ENCODE measurements at places on chromosomes 7 and 10. TPM values are rescaled to one million over a fixed set of nuclear protein-coding genes. Genes with fewer than 3 reads are reported as not detected.

- H3K27me3 ChIP-seq, result no peaks in the 10 kb centered on the region
- H3K27ac ChIP-seq, result no peak overlapping the region
- no peak for DNase-seq
These were observed 421.5 kb downstream of the GPAM start for GRCh38 chr10:111762114-111762513.

TMEM225B gene
- total RNA-seq, result 0.54 TPM

DNA sequence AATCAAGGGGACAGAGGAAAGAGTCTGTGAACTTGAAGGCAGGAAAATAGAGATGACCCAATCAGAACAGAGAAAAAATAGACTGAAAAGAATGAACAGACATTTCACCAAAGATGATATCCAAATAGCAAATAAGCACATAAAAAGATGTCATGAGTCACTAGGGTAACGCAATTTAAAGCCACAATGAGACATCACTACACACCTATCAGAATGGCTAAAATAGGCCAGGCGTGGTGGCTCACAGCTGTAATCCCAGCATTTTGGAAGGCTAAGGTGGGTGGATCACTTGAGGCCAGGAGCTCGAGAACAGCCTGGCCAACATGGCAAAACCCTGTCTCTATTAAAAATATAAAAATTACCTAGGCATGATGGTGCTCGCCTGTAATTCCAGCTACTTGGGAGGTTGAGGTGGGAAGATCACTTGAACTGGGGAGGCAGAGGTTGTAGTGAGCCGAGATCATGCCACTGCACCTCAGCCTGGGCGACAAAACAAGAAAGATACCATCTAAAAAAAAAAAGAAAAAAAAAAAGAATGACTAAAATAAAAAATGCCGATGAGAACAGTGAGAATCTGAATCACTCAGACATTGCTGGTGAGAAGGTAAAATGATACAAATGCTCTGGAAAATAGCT lies 100.9 kb downstream of the LHPP start:
- H3K27ac ChIP-seq, result no peak overlapping the region
- H3K4me3 ChIP-seq, result no peak overlapping the region
- no peaks in the 10 kb centered on the region for H3K4me1 ChIP-seq
- no peaks in the 10 kb centered on the region for H3K36me3 ChIP-seq
- peaks cover 14% of the 10 kb centered on the region for H3K27me3 ChIP-seq
- DNase-seq, result no peak

DNA sequence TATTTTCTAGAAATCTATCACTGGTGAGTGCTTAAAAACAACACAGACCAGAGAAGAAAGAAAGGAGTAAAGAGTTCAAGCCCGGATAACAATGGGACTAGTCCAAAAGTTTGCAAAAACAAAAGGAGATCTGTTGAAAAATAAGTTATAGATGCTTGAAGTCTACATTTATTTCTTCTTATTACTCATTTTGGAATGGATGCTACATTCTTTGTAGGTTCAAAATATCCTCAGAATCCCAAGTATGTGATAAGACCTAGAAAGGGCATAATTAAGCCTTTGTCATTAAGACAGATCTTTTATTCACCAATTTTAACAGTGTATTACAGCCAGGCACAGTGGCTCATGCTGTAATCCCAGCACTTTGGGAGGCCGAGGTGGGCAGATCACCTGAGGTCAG lies 42.7 kb upstream of the ITGB8 start:
- no peak overlapping the region for H3K27ac ChIP-seq
- H3K4me3 ChIP-seq, result no peak overlapping the region
- no peak for DNase-seq
- H3K27me3 ChIP-seq, result no peaks in the 10 kb centered on the region

DNA sequence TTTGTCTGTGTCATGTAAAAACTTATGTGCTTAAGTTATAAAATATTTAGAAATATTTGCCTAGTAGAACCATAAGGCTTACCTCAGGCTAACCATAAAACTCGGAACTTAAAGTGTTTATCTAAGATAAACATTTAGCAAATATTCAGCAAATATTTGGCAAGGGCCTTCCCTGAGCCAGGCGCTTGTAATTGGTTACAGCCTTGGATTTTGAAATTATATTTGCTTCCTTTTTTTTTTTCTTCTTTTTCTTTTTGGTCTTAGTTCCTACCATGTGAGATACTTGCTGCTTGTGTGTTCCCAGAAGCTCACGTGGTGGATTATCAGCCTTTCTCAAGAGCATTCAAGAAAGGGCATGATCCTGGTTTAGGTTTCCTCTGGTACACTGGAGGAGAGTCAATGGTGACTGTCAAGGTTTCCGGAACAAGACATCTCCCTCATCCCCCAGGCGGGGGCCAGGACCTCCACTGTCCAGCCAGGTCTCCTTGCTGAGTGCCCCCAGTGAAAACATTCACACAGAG lies 5.2 kb upstream of the BRI3 start:
- peak; percentile 67 for DNase-seq
- H3K27me3 ChIP-seq, result no peaks in the 10 kb centered on the region
- H3K4me3 ChIP-seq, result no peak overlapping the region
- peaks cover 8% of the 10 kb centered on the region for H3K4me1 ChIP-seq
- peak overlapping the region; percentile 53 for H3K27ac ChIP-seq

SORCS3 gene
- not detected for total RNA-seq

AS3MT gene
- 7.5 TPM for total RNA-seq

- peaks cover 21% of the 10 kb centered on the region for H3K27me3 ChIP-seq
- peak; percentile 47 for DNase-seq
- no peak overlapping the region for H3K4me3 ChIP-seq
- no peaks in the 10 kb centered on the region for H3K36me3 ChIP-seq
- H3K27ac ChIP-seq, result no peak overlapping the region
- H3K4me1 ChIP-seq, result peaks cover 6% of the 10 kb centered on the region
These were observed 58.5 kb downstream of the LGI1 start for GRCh38 chr10:93816123-93816747.

- peak; percentile 39 for DNase-seq
- no peaks in the 10 kb centered on the region for H3K36me3 ChIP-seq
- no peak overlapping the region for H3K4me3 ChIP-seq
- no peaks in the 10 kb centered on the region for H3K27me3 ChIP-seq
These were observed 10.7 kb downstream of the CCDC6 start for GRCh38 chr10:59895629-59896116.

ARHGAP12 gene
- 42.2 TPM for total RNA-seq

LRWD1 gene
- 20.3 TPM for total RNA-seq

DNA sequence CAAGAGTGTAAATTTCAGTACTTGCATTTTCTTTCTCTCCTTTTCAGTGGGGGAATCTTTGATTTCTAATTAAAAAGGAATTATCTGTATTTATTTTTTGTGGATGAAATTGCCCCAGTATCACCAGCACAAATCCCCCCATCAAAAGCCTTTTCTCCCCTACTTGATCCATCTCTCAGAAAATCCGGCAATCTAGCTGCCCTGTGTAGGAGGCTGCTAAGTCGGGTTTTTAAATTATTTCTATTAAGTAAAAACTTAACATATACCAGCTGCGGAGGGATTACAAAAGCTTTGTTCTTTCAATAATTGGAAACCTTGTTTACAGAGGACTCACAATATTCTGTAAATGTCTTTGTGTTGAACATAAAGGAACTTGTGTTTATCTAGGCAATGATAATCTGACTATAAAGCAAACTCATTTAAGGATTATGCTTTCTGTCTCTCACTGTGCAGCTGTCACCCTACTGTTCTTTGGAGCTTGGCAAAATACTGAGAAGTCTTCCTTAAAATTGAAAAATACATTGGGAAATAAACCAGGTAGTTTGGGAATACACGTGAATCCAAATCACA lies 177.4 kb upstream of the PRR15 start:
- no peak overlapping the region for H3K27ac ChIP-seq
- no peaks in the 10 kb centered on the region for H3K36me3 ChIP-seq
- no peaks in the 10 kb centered on the region for H3K4me1 ChIP-seq

ZCWPW1 gene
- total RNA-seq, result 0.56 TPM

GSAP gene
- 1.9 TPM for total RNA-seq

DNA sequence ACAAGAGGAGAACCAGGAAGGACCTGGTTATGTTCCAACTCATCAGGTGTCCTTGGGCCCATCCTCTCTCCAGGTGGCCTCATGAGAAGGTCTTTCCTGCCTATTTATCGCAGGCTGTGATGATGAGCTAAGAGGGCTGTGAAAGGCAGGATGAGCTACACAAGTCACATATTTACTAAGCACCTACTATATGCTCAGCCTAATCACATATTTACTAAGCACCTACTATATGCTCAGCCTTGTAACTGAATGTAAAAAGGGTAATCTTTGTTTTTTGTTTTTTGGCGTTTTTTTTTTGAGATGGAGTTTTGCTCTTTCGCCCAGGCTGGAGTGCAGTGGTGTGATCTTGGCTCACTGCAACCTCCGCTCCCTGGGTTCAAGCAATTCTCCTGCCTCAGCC lies 44.2 kb upstream of the NPFFR1 start:
- no peak overlapping the region for H3K27ac ChIP-seq
- H3K4me3 ChIP-seq, result no peak overlapping the region
- peaks cover 9% of the 10 kb centered on the region for H3K4me1 ChIP-seq
- H3K27me3 ChIP-seq, result no peaks in the 10 kb centered on the region

ZNF727 gene
- not detected for total RNA-seq

DNA sequence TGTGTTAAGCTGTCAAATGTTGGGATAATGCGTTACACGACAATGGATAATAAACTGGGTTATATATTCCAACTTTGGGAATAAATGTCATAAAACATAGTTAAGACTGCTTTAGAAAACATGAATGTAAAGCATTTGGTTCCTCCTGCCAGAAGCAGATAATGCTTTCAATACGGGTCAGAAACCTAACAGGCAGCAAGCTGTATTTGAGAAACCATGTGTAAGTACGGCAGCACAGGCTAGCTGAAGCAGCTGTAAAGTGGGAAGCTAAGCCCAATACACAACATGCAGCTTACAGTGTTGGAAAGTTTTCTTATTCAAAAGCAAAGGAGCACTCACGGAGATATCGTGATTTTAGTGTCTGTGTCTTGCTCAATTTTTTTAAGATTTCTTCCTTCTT lies 46.5 kb downstream of the MALSU1 start:
- H3K36me3 ChIP-seq, result peaks cover 17% of the 10 kb centered on the region
- H3K4me3 ChIP-seq, result no peak overlapping the region
- H3K27me3 ChIP-seq, result no peaks in the 10 kb centered on the region
- H3K4me1 ChIP-seq, result peaks cover 29% of the 10 kb centered on the region
- H3K27ac ChIP-seq, result no peak overlapping the region
- no peak for DNase-seq

GRCh38 chr7:1894906-1895663 lies 225.0 kb downstream of the ELFN1 start:
- H3K27me3 ChIP-seq, result no peaks in the 10 kb centered on the region
- no peak overlapping the region for H3K4me3 ChIP-seq
- H3K4me1 ChIP-seq, result peaks cover 10% of the 10 kb centered on the region
- no peak for DNase-seq
- peaks cover 7% of the 10 kb centered on the region for H3K36me3 ChIP-seq

DNA sequence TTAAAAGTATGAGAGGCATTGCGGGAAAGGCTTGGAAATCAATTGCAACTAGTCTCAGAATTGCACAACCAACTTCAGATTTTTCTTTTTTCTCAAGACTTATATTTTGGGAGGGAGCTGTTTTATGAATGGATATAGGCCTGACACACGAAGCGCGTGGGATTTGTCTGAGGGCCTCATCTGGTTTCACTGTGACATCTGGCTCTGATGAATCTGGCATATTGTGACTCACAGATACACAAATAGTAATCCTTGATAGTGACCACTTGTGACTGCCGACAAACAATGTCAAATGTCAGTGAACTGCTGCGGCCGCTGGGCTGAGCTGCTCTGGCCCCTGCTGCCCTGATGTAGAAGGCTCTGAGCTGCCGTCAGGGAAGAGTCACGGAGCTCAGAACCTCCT lies 655.1 kb downstream of the INHBA start:
- no peak overlapping the region for H3K27ac ChIP-seq
- no peak overlapping the region for H3K4me3 ChIP-seq
- peak; percentile 77 for DNase-seq
- H3K36me3 ChIP-seq, result no peaks in the 10 kb centered on the region

- H3K36me3 ChIP-seq, result no peaks in the 10 kb centered on the region
- DNase-seq, result no peak
- no peaks in the 10 kb centered on the region for H3K27me3 ChIP-seq
- no peak overlapping the region for H3K4me3 ChIP-seq
- no peaks in the 10 kb centered on the region for H3K4me1 ChIP-seq
These were observed 17.5 kb downstream of the ACADSB start for GRCh38 chr10:123026302-123026701.

GRCh38 chr10:23015021-23015707 lies 80.2 kb upstream of the MSRB2 start:
- no peak for DNase-seq
- no peaks in the 10 kb centered on the region for H3K36me3 ChIP-seq
- H3K4me3 ChIP-seq, result no peak overlapping the region
- no peaks in the 10 kb centered on the region for H3K27me3 ChIP-seq

GRCh38 chr10:93363891-93364648 lies 118.1 kb downstream of the MYOF start:
- no peak overlapping the region for H3K27ac ChIP-seq
- DNase-seq, result no peak
- no peaks in the 10 kb centered on the region for H3K27me3 ChIP-seq
- H3K36me3 ChIP-seq, result peaks cover 63% of the 10 kb centered on the region
- H3K4me1 ChIP-seq, result no peaks in the 10 kb centered on the region
- H3K4me3 ChIP-seq, result no peak overlapping the region

GRCh38 chr10:124728071-124728829 lies 15.9 kb downstream of the FAM53B start:
- peaks cover 3% of the 10 kb centered on the region for H3K36me3 ChIP-seq
- H3K4me3 ChIP-seq, result no peak overlapping the region
- H3K27ac ChIP-seq, result no peak overlapping the region
- DNase-seq, result peak; percentile 46

ELAPOR2 gene
- 1.3 TPM for total RNA-seq

DNA sequence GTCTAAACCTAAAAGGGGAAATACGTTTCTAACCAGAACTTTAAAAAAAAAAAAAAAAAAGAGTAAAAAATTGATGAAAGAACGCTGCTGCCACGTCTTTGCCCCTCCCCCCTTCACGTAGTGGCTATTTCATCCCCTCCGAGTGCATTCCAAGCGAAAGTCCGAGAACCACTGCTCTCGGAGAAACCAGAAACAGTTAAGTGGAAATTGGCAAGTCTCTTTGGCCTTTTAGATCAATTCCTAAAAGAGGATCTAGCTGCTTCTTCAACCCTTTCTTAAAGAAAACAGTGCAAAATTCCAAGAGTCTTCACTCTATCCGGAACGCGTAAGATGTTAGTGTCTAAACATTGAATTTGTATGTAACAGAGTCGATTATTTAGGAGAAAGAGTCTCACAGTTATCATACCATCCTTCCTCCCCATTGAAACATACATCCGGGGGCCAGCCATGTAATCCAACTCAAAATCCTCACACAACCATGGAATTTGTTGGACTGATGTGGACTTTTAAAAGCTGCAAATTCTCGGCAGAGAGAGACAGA lies 1.1 kb downstream of the P4HA1 start:
- H3K4me3 ChIP-seq, result peak overlapping the region; percentile 71
- peak; percentile 82 for DNase-seq
- no peaks in the 10 kb centered on the region for H3K36me3 ChIP-seq
- peaks cover 3% of the 10 kb centered on the region for H3K4me1 ChIP-seq
- no peaks in the 10 kb centered on the region for H3K27me3 ChIP-seq

EPO gene
- not detected for total RNA-seq

- H3K36me3 ChIP-seq, result no peaks in the 10 kb centered on the region
- no peak overlapping the region for H3K4me3 ChIP-seq
- H3K4me1 ChIP-seq, result no peaks in the 10 kb centered on the region
- H3K27me3 ChIP-seq, result peaks cover 7% of the 10 kb centered on the region
- no peak overlapping the region for H3K27ac ChIP-seq
- no peak for DNase-seq
These were observed 46.4 kb downstream of the AOAH start for GRCh38 chr7:36677769-36678437.

Data from IMR-90 (cell line).